ENCODE measurements at places on chromosomes 12 and 14.
A peak's percentile ranks its signal among the peaks of the same experiment; 100 is the strongest.

- DNase-seq = no peak
These were observed 22.2 kb downstream of the HSD17B6 start for GRCh38 chr12:56785141-56785865.

DNA sequence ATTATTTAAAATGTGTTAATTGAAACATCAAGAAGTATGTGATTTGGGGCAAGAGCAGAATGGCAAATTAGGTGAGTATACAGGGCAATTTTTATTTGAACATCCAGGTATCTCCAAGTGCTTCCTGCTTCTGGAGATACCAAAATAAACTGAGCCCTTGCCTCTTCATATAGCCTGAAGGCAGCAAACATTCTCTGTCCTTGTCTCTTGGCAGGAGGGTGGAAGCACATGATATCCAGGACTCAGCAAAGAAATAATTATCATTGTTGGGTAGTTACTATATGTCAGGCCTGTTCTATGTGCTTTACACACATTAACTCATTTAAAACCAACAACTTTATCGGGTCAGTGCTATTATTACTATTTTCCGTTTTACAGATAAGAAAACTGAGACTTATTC is 12.5 kb downstream of the LIN7A start:
- DNase-seq = no peak

- DNase-seq = no peak
These were observed 35.0 kb downstream of the MAP4K5 start for GRCh38 chr14:50497351-50497750.

- DNase-seq = no peak
These were observed 64.3 kb downstream of the DCAF5 start for GRCh38 chr14:69088586-69088985.

DNA sequence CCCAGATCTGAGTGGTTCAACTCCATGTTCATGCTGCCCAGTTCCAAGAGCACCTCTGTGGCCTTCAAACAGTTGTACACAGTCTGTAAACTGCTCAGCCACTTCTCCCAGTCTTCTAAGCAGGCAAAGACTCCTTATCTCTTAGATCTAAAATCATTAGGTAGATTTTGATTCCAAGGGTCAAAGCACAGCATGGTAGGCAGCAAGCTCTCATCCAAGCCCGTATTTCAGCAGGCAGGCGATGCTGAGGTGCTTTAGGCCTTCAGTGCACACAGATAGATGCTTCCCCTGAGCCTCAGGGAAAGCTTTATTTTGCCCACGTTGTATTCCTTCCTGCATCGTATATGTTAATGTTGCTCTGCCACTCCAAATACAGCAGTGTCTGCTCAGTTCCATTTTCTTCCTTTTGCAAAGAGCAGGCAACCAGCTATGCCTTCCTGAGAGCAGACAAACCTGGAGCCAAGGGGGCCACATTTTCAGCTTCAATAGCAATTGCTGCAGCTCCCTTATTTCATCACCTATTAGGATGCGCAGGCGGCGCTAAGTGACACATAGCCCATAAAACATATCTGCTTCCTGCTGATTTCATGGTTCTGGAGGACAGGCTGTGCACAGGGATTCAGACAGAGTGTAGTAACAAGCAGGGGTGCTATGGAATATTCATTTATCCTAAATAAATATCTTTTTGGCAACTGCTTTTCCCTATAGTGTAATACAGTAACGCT is 67.5 kb downstream of the ETV6 start:
- no peak for DNase-seq

- no peak for DNase-seq
These were observed 55.5 kb downstream of the SLC16A7 start for GRCh38 chr12:59651229-59651920.

- DNase-seq = no peak
These were observed 138.9 kb downstream of the PIWIL1 start for GRCh38 chr12:130476451-130477135.

DNA sequence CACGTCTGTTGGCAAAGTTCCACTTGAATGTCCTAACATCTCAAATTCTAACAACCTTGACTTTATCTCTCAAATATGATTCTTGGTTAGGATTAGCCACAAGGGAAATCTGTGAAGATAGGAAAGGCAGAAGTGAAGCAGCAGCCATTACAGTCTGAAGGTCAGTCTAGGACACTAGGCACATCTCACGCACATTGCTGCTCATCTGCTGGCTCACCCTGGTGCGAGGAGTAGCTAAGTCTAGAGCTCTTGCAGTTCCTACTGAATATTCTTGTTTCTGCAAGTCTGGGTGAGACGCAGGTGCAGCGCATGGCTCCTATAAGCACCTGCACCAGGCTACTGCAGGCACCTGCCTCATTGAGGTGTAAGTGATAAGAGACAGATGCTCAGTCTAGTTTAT is 6.4 kb upstream of the SLC25A3 start:
- DNase-seq = no peak

DNA sequence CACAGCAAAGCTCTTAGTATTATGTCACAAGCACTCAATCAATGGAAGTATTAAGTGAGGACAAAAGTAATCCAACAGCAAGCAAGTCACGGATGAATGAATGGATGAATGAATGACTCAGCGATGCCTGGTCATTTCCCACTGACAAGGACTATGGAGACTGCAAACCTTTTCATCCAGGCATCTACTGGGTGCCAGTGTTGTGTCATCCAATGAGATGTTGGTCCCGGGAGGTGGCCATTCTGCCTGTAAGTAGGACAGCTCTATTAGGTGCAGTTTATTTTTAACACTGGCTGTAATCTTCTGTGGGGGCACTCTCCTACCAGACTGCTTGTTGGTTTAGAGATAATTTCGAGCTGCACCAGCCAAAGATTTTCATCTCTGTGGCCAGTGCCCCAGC is 39.4 kb downstream of the STAB2 start:
- DNase-seq = no peak

GRCh38 chr14:57246933-57247657 is 21.6 kb downstream of the EXOC5 start:
- DNase-seq = no peak

GRCh38 chr12:102521662-102522277 is 41.4 kb upstream of the IGF1 start:
- DNase-seq = no peak

GRCh38 chr12:108589028-108589839 is 8.7 kb downstream of the TMEM119 start:
- DNase-seq = no peak

- no peak for DNase-seq
These were observed 145.6 kb upstream of the NCOR2 start for GRCh38 chr12:124713041-124713435.

GRCh38 chr14:94769391-94770250 is at the start of gene GSC:
Gene GSC (minus strand): TSS chr14:94770113. CDS start chr14:94770015, 98 bp downstream.
- DNase-seq = no peak

DNA sequence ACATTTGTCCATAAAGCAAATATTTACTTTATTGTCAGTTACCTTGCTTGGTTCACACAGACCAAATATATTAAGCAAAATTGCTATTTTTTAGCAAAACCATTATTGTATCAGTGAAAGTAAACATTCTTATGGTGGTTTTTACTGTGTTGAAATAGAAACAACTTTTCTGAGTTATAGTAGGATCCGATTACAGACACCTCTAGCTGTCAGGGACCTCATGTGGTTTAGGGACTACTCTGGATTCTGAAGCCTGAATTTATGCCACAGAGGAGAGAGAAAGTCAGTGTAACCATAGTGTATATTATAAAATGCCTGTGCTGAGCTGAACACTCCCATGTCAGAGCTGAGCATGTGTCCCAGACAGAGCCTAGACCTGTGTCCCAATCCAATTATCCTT is 287.5 kb downstream of the FLRT2 start:
- DNase-seq = no peak

DNA sequence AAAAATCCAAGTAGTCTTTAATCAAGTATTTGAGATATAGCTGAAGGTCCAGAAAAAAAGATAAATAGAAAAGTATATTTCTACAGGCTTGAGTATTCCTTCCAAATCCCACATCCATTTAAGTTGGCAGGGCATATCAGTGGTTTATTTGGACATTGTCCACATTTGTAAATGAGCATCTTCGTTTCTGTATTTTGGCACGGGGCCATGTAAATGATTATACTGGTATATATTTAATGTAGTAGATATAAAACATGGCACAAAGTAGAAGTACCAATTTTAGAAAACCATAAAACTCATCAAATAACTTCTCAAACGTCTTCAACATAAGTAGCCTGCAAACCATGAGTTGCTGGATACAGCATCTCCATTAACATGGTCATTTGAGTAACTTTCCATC is 437.4 kb upstream of the SOX5 start:
- no peak for DNase-seq

- DNase-seq = no peak
These were observed 99.8 kb upstream of the SEL1L start for GRCh38 chr14:81633496-81633895.

GRCh38 chr14:23327947-23328744 is 6.9 kb downstream of the PABPN1 start:
- DNase-seq = peak; percentile 52

GRCh38 chr14:99718811-99719192 is 34.7 kb downstream of the CYP46A1 start:
- DNase-seq = no peak

DNA sequence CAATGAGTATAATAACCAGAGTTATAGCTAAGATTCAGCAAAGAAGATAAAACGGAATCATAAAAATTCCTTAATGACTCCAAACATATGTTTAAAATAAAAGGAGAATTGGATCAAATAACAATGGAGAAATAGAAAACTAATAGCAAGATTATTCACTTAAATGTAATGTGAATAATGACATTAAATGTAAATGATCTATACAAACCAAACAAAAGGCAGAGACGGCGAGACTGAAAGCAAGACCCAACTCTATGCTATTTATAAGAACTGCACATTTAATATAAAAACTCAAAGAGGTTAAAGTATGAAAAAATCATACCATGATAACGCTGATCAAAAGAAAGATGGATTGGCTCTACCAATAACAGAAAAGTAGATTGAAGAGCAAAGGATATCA is 3.9 kb upstream of the TSHR start:
- DNase-seq = no peak

DNA sequence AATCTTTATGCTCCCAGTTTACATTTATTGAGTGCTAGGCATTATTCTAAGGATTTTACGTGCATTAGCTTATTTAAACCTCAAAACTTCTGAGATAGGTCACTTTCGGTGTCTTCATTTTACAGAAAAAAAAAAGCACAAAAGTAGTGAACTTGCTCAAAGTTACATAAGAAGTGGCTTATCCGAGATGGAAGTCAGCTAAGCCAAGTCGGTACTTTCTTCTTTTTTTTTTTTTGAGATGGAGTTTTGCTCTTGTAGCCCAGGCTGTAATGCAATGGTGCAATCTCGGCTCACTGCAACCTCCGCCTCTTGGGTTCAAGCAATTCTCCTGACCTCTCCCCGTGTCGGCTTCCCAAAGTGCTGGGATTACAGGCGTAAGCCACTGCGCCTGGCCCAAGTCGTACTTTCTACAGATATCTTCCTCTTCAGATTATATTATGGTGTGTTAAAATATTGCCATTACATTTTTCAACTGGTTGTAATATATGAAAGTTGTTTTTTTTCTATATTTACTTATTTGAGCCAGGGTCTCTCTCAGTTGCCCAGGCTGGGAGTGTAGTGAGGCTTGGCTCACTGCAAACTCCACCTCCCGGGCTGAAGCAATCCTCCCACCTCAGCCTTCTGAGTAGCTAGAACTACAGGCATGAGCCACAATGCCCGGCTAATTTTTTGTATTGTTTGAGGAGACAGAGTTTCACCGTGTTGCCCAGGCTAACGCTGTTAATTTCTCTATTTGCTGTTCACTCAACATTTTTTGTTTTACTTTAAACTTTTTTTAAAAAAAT is 8.9 kb downstream of the DPPA3 start:
- DNase-seq = no peak

GRCh38 chr14:92659765-92660561 is 88.5 kb downstream of the LGMN start:
- DNase-seq = no peak

GRCh38 chr14:20262642-20263128 is 23.6 kb downstream of the OR11H4 start:
- DNase-seq = no peak

GRCh38 chr12:50825372-50825838 is 17.3 kb upstream of the TMPRSS12 start:
- DNase-seq = no peak

DNA sequence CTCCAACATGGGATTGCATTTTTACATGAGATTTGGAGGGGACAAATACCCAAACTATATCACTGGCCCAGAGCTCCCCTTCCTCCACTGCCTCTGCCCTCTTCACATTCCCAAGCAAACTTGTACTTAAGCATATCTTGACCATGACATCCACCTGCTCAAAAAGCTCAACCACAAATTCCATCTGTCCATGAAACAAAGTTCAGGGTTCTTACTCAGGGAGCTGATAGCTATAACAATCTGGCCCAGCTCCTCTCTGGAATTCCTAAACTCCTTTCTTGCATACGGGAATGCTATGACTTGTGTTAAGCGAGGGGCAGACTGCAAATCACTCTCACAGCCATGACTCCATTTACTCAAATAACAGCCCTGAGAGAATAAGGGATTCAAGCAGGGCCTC is 152.1 kb downstream of the GALC start:
- DNase-seq = no peak

DNA sequence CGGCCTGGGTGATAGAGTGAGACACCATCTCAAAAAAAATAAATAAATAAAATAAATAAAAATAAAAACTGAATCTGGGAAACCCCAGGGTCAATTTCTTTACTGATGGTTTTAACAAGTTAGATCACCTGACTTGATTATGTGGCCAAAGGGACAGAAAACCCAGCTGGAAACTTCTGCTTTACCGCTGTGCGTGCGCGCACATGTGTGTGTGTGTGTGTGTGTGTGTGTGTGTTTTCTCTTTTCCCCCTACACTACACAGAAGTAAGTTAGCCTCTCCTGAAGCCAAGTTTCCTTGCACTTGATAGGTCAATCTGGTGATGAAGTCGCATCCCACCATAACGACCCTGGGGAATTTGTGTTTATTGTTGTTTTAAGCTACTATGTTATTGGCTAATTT is 105.3 kb upstream of the AMN1 start:
- no peak for DNase-seq

DNA sequence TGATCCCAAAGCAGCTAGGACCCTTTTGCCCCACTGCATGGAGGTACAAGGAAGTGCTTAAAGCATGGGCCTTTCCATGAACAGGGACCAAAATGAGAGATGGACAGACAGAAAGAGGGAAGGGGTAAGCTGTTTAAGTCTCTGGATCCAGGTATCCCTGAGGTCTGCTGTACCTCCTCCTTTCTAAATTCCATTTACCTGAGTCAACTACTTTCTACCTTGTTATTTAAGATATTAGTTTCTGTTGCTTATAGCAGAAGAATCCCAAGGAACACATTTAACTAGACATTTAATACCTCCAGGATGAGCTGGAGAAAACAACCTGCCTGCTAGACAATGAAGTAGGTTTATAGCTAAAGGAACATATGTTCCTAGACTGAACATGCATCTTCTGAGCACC is 157.6 kb upstream of the TMCC3 start:
- DNase-seq = no peak

- DNase-seq = no peak
These were observed 13.7 kb downstream of the KRT72 start for GRCh38 chr12:52587563-52587962.

Measured in stimulated activated CD4-positive, alpha-beta T cell treated with anti-CD3 and anti-CD28 coated beads, TNF-alpha, amount 100 ng/mL, for 4 hours (primary cell).